Thoracic aorta (tissue), 2 donors: ENCODE measurements at places on chromosomes 16 and 17.

GRCh38 chr16:12868788-12869187, 32.6 kb upstream of the SHISA9 start:
- DNase-seq = no peak

DNA sequence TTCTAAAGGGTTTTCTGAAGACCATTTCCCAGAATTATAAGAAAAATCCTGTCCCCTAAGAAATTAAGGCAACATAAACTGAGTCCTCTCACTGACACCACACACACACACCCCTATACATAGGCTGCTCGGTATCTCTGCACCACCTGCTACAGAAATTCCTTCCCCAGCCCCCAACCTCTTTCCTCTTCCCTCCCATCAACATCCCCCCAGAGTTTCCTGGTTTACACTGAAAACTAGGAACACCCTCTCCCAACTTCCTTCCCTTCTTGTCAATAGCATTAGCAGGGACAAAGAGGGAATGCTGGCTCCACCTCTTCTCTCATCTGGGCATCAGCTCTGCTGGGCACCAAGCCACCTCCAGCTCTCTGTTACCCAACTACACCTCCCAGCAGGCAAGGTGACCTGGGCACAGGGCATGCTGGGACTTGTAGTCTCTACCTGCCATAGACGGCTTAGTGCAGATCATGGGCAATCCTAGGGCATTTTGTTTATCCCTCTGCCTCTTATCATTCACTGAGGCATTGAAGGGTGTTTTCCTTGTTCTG, 15.7 kb downstream of the CAVIN1 start:
- DNase-seq = peak; percentile 72

- no peak for DNase-seq
Observed at GRCh38 chr17:18626152-18626870, 17.9 kb downstream of the TBC1D28 start.

- peak; percentile 38 for DNase-seq
Observed at GRCh38 chr16:84511180-84511800, 6.8 kb upstream of the MEAK7 start.

- no peak for DNase-seq
Observed at GRCh38 chr17:70875729-70876310, 706.5 kb downstream of the KCNJ2 start.

DNA sequence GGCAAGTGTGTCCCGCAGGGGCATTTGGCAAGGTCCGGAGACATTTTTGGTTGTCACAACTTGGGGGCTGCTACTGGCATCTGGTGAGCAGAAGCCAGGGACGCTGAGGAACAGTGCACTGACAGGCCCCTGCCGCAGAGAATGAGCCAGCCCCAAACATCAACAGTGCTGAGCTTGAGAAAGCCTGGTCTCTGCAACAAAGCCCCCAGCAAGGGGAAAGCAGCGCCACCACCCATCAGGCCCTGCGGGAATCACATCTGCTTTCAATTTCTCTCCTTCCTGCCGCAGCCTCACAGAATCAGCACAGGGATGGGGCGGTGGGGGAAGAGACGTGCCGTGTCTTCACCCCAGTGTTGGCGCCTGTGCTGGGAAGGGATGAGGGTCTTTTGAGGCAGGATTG, 14.8 kb upstream of the PRPSAP1 start:
- no peak for DNase-seq

GRCh38 chr16:83887080-83887479, 11.8 kb upstream of the MLYCD start:
- DNase-seq = no peak

DNA sequence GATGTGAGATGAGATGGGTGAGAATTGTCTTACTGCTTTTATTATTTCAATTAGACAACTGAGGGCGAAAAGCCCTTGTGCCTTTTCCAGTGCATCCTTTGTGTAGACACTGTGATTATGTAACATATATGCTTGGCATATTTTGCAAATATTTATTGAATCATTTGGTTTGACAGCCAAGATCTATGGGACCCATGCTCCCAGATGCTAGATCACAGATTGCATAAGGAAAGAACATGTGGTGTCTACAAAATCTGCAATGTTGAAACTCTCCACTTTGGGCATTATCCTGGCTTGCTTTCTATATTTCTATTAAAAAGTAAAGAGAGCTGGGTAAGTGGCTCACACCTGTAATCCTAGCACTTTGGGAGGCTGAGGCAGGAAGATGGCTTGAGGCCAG, 4.8 kb upstream of the COG1 start:
- DNase-seq = no peak

- DNase-seq = no peak
Observed at GRCh38 chr16:468068-468821, 42.8 kb downstream of the RAB11FIP3 start.

GRCh38 chr17:43456661-43457361, 27.0 kb upstream of the DHX8 start:
- DNase-seq = no peak

DNA sequence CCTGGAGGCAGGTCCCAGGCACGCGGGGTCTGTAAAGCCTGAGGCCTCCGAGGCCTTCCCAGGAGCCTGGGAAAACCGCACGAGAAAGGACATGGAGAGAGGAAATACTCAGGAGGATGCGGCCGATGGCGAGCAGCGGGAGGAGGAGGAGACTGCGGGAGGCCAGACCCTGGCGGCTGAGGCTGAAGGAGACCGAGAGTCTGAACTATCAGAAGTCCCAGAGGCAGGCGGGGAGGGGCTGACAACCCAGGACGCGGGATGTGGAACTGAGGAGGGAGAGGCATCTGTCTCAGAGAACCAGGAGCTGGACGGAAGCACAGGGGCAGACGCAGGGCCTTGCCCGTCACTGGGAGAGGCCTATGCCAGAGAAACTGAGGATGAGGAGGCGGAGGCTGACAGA, 2.4 kb downstream of the APOBR start:
- no peak for DNase-seq

GRCh38 chr16:84086341-84086740, 30.4 kb downstream of the MBTPS1 start:
- DNase-seq = no peak

DNA sequence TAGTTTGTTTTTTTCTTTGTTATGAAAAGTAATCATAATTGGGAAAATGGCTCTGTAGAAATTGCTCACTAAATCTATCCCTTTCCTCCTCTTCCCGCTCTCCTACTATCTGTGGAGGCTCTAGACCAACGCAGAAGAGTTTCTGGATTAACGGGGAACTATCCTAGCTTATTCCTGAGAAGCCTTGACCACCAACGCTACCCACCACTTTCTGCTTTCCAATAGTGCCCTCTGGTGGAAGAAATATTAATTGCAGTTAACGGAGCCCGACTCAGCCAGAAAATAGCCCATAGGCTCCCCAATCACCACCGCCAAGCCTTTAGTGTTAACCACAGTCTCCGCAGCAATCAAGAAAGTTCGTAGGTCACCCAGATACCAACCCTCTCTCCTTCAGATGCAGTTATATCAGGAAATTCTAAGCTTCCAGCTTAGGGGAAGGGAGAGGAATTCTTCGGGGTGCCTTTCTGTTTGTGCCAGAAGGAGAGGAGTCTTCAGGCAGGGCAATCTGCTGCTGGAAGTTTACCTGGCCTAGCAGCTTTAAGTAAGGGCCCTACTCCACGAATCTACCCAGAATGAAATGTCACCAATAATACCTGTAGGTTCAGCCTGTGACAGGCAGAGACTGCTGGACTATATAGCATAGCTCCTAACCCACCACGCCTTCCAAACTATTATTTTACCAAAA, 23.0 kb upstream of the NSRP1 start:
- DNase-seq = no peak

- no peak for DNase-seq
Observed at GRCh38 chr17:61307905-61308886, 91.4 kb upstream of the TBX2 start.

DNA sequence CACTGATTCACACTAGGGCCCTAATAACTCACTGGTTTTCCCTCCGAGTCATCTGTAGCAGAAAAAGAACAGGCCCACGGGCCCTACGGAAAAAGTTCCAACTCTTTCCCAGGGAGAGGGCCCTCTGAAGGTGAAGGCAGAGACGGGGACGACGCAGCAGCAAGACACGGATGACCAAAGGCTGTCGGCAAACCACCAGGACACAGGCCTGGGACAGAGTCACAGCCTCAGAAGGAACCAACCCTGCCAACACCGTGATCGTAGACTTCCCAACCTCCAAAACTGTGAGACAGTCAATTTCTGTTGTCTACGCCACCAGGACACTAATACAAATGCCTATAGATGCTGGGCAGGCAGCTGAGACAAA, 5.2 kb upstream of the SPHK1 start:
- no peak for DNase-seq

- DNase-seq = no peak
Observed at GRCh38 chr16:67666032-67666551, 458 bp downstream of the ENKD1 start.

GRCh38 chr17:50459756-50460155, 8.9 kb downstream of the CHAD start:
- no peak for DNase-seq

- no peak for DNase-seq
Observed at GRCh38 chr17:59432657-59433056, 101.2 kb downstream of the YPEL2 start.

DNA sequence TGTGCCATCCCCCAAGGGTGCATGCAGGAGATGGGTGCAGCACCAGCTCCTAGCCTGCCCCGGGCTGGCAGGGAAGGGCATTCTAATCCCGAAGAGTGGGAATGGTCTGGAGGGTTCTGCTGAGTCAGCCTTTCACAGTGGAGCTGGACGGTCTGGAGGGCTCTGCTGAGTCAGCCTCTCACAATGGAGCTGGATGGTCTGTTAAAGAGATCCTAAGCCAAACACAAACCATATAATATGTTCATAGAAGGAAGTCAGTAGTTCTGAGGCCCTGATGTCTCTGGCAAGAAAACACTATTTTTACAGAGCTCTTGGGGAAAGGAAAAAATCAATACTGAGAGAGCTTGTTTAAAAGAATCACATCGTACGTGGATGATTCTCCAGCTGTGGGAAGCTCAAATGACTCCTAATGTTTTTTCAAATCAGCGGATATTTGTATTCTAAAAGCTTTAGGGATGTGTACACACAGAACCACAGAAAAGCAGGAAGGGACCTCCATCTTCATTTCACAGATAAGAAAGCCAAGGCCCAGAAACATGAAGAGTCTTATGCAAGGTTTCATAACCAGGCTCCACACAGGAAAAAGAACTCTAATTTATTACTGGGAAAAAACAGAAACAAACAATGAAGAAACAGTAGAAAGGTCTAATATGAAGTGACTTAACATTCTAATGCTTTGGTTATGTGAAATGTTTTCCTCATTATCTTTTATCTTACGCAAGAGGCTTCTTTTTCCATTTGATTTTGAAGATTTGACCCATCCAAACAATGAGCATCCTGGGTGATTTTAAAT, 176.3 kb downstream of the VPS53 start:
- no peak for DNase-seq
